Stimulated activated CD8-positive, alpha-beta memory T cell treated with anti-CD3 and anti-CD28 coated beads, Interleukin-15, amount 100 ng/mL, for 1 hour (primary cell): ENCODE measurements at places on chromosomes 1 and 21.

DNA sequence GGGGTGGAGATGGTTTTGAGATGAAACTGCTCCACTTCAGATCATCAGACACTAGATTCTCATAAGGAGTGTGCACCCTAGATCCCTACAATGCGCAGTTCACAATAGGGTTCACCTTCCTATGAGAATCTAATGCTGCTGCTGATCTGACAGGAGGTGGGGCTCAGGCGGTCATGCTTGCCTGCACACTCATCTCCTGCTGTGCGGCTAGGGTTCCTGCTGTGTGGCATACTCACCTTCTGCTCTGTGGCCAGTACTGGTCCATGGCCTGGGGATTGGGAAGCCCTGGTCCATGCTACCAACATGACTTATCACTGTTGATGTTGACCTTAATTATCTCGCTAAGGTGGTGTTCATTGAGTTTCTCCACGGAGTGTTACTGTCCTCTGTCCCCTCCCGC is 144.5 kb downstream of the NAV1 start:
- DNase-seq = no peak

- no peak for DNase-seq
Observed at GRCh38 chr1:18297896-18298648, 182.7 kb upstream of the KLHDC7A start.

GRCh38 chr1:6601923-6602668 is 573 bp downstream of the KLHL21 start:
- no peak for DNase-seq

- no peak for DNase-seq
Observed at GRCh38 chr21:41836166-41837015, 42.8 kb downstream of the PRDM15 start.

GRCh38 chr1:110686188-110686587 is 11.4 kb upstream of the KCNA3 start:
- DNase-seq = no peak

GRCh38 chr21:34200288-34200905 is 127.0 kb downstream of the MRPS6 start:
- no peak for DNase-seq

- no peak for DNase-seq
Observed at GRCh38 chr1:154971341-154971998, 923 bp upstream of the SHC1 start.

- no peak for DNase-seq
Observed at GRCh38 chr1:94265906-94266305, 28.5 kb upstream of the ARHGAP29 start.

GRCh38 chr1:115712911-115713609 is 55.5 kb downstream of the CASQ2 start:
- no peak for DNase-seq

DNA sequence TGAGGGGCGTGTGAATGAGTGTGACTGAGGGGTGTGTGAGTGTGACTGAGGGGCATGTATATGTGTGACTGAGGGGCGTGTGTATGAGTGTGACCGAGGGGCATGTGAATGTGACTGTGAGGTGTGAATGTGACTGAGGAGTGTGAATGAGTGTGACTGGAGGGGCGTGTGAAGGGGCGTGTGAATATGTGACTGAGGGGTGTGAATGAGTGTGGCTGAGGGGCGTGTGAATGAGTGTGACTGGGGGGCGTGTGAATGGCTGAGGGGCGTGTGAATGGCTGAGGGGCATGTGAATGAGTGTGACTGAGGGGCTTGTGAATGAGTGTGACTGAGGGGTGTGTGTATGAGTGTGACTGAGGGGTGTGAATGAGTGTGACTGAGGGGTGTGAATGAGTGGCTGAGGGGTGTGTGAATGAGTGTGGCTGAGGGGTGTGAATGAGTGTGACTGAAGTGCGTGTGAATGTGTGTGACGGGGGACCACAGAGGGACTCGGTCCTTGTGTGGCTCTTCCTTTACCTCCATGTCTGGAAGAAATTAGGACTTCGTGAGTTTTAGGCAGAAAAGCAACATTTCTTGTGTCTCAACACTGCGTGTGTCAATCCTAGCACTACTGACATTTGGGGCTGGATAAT is 105.8 kb downstream of the GLIS1 start:
- DNase-seq = no peak

- no peak for DNase-seq
Observed at GRCh38 chr21:31343680-31344480, at the start of gene TIAM1. TIAM1 (minus strand) TSS chr21:31344261; CDS start chr21:31266972, 77,289 bp downstream.

GRCh38 chr1:223831755-223832636 is 13.8 kb downstream of the TP53BP2 start:
- DNase-seq = no peak

DNA sequence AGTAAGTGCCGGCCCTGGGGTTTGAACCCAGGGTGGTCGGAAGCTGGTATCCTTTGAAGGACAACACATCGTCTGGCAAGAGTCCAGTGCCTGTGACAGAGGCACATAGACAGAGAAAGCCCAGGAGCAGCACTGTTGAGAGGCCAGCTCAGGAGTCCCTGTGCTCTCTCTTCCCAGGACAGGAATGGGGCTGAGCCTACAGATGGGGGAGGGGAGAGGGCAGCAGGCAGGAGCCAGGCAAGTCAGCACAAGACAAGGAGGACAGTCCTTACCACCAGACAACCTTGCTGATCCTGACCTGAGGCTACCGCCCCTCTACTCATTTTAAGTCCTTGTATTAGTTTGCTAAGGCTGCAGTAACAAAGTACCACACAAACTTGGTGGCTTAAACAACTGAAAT is 27.7 kb upstream of the SYT6 start:
- no peak for DNase-seq

DNA sequence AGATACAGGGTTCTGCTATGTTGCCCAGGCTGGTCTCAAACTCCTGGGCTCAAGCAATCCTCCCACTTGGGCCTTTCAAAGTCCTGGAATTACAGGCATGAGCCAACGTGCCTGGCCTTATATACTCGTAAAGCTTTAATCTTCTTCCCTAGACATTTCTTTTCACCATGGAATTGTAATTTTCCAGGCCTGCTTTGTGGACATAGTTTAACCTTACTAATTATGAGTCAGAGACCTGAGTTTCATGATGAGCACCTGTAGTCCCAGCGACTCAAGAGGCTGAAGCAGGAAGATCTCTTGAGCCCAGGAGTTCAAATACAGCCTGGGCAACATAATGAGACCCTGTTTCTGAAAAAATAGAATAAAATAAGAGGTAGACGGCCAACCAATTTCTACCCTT is 12.3 kb downstream of the PATJ start:
- DNase-seq = no peak

GRCh38 chr1:198848206-198848605 is 209.4 kb downstream of the PTPRC start:
- no peak for DNase-seq

DNA sequence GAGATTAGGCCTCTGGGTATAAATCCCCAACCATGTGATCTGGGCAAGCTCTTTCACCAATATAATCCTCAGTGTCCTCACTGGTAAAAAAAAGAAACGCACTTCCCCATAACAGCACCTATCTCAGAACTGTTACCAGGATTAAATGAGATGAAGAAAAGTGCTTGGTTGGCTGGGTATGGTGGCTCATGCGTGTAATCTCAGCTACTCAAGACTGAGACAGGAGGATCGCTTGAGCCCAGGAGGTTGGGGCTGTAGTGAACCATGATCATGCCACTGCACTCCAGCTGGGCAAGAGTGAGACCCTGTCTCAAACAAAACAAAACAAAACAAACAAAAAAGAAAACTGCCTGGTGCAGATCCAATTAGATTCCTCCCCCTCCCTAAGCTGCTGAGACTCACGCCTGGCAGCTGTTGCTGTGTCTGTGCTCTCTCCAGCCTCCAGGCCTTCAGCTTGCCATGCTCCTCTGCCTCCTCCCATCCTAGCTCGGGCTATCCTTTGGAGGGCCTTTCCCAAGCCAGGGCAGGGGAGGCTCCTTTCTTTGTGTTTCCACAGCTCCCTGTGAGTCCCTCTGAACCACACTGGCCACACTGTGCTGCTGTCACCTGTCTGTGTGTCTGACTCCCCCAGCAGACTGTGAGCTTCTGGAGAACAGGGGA is 19.0 kb downstream of the CYB5RL start:
- DNase-seq = no peak

DNA sequence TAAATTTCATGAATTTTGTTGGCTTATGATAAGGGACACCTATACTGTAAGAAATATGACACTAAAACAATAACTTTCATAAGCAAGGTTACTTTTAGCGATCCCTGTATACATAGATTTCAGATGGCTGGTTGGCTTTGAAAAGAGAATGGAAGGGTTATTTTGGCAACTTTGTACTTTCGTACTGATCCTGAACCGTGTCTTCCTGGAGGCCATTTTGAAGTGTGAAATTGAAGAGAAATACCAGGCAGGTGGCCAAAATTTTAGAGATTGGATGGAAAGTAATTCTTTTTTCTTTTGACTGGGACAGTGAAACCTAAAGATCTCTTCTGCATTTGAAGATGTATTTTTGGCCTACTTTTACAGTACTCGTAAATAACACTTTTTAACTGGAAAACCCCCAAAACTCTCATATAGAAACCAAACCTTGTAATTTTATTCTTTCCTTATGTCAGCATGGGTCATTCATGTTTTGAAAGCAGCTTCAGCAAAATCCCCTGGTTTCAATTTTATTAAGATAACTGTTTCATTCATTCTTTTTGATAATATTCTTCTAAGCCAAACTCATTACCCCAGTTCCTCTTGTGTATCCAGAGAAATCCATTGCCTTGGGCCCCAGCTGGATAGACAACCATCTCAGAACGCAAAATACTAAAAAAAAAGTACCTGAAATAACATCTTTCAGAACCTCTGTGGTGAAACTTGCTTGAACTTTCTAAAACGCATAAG is 38.4 kb upstream of the ZNF281 start:
- no peak for DNase-seq

GRCh38 chr1:239858057-239858456 is 233.6 kb upstream of the FMN2 start:
- no peak for DNase-seq

- no peak for DNase-seq
Observed at GRCh38 chr1:229714964-229715603, 89.0 kb downstream of the URB2 start.

DNA sequence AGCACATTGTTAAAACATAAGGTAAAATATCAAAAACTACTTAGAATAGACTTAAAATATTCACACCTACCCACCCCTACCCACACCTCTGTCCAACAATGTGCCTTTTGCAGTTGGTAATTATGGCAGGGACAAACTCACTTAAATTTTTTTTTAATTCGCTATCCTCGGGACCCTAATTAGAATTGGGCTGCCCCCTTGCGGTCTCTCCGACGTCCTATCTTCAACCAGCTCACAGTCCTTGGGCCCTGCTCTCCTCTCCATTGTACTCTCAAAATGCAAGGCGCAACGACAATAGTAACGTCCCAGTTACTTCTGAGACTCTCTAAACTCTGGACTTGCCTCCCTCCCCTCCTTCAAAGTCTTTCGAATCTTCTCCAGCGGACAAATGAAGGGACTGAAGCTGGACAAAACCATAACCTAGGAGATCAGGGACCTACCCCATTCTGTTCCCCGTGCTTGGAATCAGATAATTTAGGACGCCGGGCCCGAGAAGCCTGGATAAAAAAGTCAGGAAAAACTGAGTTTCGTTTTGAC is 1.1 kb upstream of the CIART start:
- DNase-seq = peak; percentile 24

DNA sequence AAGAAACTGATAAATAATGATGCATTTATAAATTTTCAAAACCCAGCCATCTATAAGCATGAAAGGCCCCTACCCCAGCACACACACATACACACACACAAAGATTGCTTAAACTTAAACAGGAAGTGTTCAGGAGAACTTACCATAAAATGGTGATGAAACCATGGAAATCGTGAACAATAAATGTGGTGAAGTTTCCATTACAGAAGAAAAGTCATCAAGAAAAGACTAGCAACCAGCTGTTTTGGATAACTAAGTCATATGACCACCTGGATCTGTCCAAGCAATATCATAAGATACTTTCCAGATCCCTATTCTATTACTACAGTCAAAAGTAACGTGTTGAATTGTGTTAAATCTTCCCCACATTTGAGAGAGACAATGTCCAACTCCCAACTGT is 24.1 kb downstream of the RGS5 start:
- DNase-seq = no peak

DNA sequence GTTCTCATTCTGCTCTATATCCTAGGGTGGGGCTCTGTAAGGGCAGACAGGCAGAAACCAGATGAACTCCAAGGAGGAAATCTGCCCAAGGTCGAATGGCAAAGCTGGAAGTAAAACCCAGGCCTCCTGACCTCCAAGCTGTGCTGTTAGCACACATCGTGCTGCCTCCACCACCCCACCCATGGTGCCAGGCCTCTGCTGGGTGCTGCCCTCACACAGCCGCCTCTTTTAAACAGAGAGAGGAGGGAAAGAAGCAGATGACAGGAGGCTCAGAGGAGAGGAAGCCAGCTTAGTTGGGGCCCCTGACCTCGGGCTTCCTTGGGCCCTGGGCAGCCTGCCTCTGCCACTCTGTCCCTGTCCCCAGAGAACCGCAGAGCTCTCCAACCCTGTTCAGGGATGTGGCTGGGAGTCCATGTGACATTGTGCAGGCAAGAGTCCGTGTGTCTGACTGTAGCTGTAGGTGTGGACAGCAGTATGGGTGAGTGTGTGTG is 1.1 kb downstream of the SYNC start:
- no peak for DNase-seq

DNA sequence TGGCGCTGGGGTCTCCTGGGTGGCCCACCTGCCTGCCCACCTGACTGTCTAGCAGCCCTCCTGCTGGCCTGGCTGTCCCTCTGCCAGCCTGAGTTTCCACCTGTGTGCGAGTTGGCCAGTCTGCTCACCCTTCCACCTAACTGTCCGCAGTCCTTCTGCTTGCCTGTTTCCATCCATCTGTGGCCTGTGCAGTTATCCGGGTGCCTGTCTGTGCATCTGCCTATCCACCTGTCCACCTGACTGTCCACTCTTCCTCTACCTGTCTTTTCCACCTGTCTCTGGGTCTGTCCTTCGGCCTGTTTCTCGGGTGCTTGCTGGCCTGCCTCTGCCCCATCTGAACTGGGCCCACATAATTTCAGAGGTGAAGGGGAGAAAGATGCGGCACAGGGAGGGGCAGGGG is 1.9 kb downstream of the KCNQ4 start:
- no peak for DNase-seq

DNA sequence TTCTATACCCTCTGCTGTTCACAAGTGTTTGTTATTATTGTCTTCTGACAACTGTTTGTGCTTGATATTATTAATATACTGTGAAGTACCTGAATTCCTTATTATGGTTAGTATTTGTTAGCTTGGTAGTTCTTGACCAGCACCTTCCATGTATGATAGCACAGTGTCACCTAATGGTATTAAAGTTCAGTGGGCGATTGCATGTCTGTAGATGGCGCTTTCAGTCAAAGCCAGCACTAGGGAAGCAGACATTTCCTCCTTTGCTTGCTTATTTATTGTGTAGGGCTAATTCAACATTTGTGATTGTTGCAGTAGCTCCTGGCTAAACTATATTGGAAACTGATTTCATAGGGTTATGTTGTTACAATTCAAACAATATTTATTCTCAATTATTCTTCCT is 218.0 kb downstream of the ZP4 start:
- DNase-seq = no peak

- no peak for DNase-seq
Observed at GRCh38 chr21:34086887-34087306, 13.5 kb downstream of the MRPS6 start.

GRCh38 chr1:168966217-168966616 is 140.3 kb upstream of the ATP1B1 start:
- no peak for DNase-seq
